ENCODE measurements at places on chromosomes 4 and X.
A peak's percentile ranks its signal among the peaks of the same experiment; 100 is the strongest.

DNA sequence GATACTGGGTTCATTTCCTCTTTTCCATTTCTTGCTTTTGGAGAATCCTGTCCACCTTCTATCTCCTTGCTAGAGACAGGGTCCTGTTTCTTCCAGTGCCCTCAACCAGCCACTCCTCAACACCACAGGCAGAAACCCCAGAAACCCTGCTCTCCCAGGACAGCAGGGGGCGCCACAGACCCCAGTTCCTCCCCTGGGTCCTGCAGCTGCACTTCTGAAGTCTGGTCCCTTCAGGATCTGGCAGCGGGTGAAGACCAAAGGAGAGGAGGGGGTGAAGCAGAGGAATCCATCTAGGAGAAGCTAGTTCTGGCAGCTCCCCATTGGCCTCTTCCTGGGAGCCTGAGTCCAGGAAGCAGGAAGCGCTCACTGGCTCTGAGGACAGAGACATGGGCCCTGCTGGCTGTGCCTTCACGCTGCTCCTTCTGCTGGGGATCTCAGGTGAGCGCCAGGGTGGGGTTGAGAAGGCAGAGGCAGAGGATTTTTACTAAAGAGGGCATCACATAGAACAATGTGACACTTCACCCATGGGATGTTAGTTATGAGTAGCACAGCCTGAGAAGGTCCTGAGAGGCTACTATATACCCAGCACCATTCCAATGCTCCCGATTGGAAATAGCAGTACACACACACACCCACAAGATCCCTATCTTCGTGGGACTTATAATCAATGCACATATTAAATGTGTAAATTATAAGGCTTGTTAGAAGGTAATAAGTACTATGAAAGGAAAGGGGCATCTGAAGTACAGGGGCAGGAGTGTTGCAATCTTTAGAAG is at the start of gene PRSS48:
TSS of gene PRSS48 (plus strand) at position 375 of the 776 bp plus-strand sequence. CDS start at position 387, 12 bp downstream.
- H3K27ac ChIP-seq: no peak within 1 kb of the TSS
- peak; percentile 56 for DNase-seq

DNA sequence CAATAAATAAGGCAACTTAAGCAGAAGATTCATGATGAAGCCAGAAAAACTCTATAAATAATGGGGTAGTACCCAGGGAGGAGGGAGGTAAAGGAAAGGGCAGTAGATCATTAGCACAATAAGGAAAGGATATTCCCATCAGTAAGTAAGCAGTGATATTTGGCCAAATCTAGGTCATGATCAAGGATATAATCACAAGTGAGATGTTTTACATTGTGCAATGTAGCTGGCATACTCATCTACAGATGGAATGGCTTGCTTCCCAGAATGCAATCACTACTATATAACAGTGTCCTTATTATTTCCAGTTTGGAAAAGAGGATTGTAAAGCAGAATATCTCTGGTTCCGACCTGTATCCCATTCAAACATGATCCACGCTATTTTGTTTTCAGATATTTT is 483.4 kb downstream of the RPA4 start:
- no peaks in the 10 kb centered on the region for H3K27me3 ChIP-seq
- H3K4me1 ChIP-seq: no peaks in the 10 kb centered on the region
- DNase-seq: no peak
- no peak overlapping the region for H3K27ac ChIP-seq

- DNase-seq: no peak
- no peaks in the 10 kb centered on the region for H3K27me3 ChIP-seq
- no peaks in the 10 kb centered on the region for H3K36me3 ChIP-seq
These were observed 765 bp downstream of the CFAP97 start for GRCh38 chr4:185202984-185203485.

DNA sequence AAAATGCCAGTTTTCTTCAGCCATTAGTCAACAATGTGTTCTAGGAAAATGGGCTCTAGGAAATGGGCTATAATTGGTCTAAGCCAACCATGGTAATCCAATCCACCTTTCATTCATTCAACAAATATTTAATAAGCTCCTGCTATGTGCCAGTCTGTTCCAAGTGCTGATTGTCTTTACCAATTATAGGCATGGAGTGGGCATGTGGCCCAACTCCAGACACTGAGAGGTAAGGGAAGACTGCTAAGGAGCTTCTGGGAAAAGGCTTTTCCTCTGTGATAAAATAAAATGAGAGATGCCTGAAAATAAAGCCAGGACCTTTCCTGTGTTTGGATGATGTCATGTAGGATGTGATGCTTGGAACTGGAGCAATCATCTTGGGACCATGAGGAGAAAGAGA is 43.3 kb downstream of the HOPX start:
- H3K27ac ChIP-seq: no peak overlapping the region
- DNase-seq: no peak

GRCh38 chr4:8745826-8746225 is 125.8 kb downstream of the HMX1 start:
- no peaks in the 10 kb centered on the region for H3K4me1 ChIP-seq
- no peaks in the 10 kb centered on the region for H3K36me3 ChIP-seq
- DNase-seq: no peak
- H3K27ac ChIP-seq: no peak overlapping the region

- H3K4me1 ChIP-seq: no peaks in the 10 kb centered on the region
- DNase-seq: no peak
- no peaks in the 10 kb centered on the region for H3K27me3 ChIP-seq
- no peaks in the 10 kb centered on the region for H3K36me3 ChIP-seq
These were observed 65.5 kb downstream of the EDNRA start for GRCh38 chr4:147546349-147546748.

DNA sequence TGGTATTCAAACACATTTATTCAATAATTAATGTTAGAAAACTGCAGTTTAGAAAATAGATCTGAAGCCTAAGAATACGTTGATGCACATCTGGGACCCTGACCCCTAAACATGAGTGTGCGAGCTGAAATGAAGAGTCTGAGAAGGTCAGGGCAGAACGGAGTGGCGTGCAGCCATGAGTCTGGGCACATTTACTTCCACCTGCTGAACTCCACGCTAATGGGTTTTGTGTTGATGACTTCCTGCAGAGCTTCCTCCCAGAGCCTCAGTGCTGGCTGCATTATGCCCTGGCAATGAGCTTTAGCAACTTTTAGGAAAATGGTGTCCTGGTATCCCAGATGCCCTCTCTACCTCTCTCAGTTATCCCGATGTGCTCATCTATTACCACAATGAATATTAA is 53.1 kb downstream of the FAM114A1 start:
- no peak overlapping the region for H3K27ac ChIP-seq
- no peaks in the 10 kb centered on the region for H3K27me3 ChIP-seq
- H3K4me1 ChIP-seq: peaks cover 5% of the 10 kb centered on the region
- H3K4me3 ChIP-seq: no peak overlapping the region

DNA sequence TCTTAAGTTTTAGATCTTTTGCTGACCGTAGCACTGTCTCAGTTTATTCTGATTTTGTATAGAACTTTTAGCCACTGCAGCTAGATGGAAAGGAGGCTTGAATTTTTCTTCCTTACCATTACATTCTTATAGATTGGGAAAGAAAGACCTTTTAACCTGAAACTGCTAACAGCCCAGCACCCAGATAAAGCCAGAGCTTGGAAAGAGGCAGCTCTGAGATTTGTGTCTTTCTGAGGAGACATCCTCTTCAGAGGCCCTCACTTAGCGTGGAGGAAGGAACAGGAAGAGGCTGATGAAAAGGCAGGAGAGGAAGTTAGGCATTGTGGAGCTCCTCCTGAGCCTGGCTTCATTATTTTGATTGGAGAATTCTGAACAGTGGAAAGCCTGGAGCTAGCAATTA is 35.1 kb downstream of the ATG4A start:
- no peak for DNase-seq
- no peak overlapping the region for H3K4me3 ChIP-seq
- no peaks in the 10 kb centered on the region for H3K27me3 ChIP-seq
- H3K4me1 ChIP-seq: peaks cover 17% of the 10 kb centered on the region
